ENCODE measurements at places on chromosomes 5 and 9.

GRCh38 chr5:173535976-173536639 is 80.3 kb downstream of the BOD1 start:
- no peak for DNase-seq

- no peak for DNase-seq
Observed at GRCh38 chr9:136821826-136822544, 14.2 kb downstream of the RABL6 start.

- DNase-seq = no peak
Observed at GRCh38 chr9:106616026-106616425, 246.9 kb upstream of the ZNF462 start.

DNA sequence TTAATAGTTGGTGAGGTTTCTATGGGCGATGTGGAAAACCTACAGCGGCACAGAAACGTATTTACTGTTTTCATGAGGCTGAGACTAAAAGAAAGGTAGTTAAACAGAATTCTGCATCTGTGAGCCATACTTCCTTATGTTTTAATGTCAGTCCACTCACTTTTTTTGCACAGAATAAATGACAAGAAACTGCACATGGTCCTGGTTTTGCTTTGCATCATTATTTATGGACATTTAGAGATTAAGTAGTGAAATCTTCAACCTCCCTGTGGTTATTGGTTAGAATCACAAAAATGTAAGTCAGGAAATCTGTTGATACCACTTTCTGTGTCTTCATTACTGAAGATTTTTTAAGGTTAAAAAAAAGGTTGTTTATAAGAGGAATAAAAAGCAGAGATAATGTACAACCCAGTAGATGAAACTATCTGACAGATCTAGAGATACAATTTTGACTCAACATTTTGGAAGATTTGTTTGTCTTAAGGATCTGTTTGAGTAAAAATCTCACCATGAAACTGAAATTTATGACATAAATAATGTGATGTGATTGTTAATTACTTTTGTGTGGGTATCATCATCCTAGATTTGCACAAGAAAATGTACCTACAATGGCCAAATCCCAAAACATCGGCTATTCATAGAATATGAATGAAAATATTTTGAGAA is 2.4 kb downstream of the PRR16 start:
- no peak for DNase-seq

DNA sequence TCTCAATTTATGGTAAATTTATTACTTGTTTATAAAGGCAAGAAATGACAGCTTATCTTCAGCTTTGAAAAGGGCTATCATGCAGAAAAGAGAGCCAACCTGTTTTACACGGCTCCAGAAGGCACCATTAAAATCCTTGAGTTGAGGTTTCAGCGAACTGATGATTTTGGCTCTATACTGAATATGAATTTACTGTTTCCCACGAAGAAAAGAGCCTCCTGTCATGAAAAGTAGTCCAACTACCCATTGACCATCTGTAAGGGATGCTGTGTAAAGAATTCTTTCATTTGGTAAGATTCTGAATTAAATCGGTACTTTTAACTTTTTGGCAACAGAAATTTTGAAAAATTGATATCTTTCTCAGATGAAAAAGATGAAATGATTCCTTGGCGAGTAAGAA is 657.6 kb upstream of the ZNF608 start:
- no peak for DNase-seq

DNA sequence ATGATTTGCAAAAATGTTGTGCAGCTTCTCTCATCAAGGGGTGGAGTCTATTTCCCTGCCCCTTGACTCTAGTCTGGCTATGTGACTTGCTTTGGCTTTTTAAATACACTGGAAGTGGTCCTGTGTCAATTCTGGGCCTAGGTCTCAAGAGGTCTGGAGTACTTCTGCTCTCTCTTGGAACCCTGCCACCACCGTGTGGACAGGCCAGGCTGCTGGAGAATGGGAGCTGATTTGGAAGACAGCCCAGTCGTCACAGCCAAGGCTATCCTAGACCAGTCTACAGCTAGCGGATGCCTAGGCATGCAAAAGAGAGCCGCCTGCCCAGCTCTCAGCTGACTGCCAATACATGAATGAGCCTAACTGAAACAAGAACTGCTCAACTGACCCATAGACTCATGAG is 56.7 kb upstream of the CLINT1 start:
- peak; percentile 25 for DNase-seq

DNA sequence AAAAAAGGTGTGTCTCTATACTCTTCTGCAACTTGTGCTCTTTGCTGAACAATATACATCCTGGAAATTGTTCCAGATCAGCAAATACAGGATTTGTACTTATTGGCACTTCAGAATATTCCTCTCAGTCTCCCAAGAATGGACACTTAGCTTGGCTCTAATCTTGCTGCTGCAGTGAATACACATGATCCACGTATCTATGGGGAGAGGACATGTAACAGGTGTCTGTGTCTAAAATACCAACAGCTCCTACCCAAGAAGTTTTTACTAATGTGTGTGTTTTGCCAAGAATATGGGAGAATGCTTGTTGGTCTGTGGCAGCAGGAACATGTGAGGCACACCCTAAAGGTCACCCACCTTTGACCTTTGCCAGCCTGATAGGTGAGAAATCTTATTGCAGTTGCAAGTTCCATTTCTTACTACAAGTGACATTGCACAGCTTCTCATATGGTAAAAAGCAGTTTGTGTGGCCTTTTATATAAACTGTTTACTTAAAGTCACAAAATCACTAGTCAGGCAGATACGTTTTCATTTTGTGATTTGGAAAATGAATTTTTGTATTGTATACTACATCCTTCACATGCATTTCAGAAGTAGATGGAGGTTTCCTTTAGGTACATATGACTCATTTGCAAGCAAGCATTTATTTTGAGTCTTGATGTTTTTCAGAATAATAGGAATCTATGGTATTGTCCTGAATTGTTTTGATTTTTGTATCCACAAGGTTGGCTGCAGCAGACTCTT is 35.8 kb downstream of the PHF2 start:
- no peak for DNase-seq

- DNase-seq = no peak
Observed at GRCh38 chr9:37217161-37217560, 96.8 kb downstream of the ZCCHC7 start.

DNA sequence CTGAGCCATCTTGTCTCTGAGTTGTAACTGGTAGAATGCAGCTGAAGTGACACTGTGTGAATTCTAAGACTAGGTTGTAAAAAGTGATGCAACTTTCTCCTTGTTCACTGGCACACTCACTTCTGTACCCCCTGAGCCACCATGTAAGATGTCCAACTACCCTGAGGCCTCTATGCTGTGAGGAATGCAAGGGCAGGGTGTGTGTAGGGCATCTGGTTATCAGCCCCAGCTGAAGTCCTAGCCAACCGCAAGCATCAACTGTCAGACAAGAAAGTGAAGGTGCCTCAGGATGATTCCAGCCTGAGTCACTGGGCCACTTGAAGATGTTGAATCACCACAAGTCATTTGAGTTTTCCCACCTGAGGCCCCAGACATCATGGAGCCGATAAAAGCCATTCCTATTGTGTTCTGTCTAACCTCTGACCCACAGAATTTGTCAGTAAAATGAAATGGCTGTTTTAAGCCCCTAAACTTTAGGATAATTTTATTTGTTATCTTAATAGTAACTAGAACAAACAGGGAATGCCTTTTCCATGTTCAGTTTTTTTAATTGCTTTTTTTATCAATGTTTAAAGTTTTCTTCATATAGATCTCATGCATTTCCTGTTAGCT is 18.7 kb upstream of the RHOBTB3 start:
- peak; percentile 19 for DNase-seq

DNA sequence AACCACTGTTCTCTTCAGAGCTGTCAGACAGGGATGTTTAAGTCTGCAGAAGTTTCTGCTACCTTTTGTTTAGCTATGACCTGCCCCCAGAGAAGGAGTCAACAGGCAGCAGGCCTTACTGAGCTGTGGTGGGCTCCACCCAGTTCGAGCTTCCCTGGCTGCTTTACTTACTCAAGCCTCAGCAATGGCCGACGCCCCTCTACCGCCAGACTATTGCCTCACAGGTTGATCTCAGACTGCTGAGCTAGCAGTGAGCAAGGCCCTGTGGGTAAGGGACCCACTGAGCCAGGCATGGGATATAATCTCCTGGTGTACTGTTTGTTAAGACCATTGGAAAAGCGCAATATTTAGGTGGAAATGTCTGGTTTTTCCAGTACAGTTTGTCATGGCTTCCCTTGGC is 229.6 kb downstream of the TMEM167A start:
- DNase-seq = no peak

DNA sequence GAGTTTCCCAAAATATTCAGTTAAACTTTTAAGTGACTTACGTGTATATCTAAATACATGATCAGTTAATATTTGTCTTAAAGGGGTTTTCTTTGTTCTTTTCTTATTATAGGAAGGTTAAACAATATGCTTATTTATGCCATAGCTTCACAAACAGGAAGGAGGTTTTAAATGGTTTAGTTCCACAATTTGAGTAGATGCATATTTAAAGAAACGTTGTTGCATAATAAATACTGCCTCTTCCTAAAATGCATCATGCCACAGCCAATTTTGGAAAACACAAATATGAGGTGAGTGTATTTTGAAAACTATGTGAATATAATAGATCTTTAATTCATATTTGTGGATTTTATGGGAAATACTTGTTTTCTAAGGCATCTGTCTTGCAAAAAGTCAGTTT is 2.5 kb upstream of the ADRB2 start:
- DNase-seq = no peak

DNA sequence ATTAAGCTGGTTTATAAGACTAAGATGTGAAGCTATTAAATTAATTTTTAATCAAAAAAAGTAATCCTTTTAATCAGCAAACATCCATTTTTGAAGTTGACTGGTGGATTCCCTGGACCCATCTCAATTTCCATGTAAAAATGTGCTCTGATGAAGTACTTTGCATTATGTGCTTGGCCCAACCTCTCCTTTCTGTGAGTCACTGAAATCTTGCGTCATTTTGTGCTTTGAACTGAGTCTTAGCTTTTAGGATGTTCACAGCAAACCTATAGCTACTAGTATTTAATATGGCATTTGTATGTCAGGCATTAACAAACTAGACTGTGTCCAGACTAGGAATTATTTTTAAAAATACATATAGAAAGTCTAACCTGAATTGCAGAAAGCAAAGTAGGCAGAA is 55.0 kb upstream of the CDH12 start:
- no peak for DNase-seq

DNA sequence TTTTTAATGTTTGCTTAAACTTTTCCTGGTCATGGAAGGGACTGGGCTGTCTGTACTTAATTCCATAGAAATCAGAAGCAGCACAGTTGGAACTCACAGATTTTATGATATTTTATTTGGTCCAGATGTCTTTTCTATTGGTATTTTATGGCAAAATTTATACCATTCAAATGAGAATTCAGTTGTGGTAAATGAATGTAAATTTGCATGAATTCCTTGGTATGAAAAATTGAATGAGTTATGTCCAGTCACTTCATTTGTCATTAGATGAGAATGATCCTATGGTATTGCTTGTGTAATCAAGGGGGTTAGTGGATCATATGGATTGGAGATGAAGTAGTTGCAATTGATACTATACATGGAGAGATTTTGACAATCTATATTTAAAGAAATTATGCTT is 188.0 kb downstream of the KDM4C start:
- DNase-seq = no peak

DNA sequence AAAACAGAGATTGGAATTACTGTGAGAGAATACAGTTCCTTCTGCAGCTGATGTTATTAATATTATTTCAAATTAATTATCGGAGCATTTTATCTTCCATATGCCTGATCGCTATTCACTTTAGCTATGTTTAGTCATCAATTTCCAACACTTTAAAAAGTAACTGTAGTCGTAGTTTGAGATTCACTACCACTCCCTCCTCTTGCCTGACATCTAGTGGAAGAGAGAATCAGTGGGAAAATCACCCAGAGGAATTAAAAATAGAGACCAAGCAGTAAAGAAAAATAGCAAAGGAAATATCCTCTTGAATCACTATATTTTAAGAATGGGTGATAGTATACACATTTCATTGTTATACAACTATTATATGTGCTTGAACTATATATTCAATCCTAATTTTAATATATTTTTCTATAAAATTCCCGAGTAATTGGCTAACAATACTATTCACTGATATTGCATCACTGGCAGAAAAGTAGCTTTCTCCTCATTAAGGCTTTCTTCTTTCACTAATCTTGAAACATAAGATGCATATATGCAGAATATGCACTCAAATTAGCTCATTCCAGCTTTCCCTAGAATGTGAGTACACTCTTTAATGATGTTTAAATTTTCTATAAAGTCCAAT is 708.7 kb downstream of the CDH9 start:
- peak; percentile 12 for DNase-seq

DNA sequence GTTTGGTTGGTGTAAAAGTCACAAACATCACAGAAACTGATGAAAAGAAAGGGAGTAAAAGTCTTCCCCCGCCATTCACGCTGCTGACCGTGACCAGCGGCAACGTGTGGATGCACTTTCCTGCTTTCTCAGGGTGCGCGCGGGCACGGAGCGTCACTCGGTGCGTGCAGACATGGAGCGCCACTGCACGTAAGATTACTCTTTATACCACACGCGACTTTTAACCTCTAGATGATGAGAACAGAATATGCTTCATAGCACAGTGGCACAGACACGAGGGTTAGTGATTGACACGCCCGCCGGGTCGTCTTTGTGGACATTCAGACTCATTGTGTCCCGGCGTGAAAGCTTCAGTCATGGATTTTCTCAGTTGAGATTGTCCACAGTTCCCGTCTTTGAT is 15.7 kb downstream of the CEP72 start:
- no peak for DNase-seq

DNA sequence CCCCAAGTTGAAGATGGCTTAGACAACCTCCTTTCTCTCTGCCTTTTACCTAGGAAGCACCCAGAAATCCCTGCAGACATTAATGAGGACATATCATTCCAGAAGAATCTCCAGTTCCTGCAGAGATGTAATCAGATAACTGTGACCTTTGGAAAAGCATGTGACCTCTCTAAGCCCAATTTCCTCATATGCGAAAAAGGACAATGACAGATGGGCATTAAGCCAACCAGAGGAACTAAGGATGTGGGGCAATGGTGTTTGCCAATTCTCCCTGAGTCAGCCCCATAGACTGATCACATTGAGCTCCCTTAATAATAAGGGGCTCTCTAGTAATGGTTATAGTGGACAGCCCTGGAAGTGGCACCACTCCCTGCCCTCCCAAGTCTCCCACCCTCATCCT is 10.1 kb upstream of the FOXI1 start:
- no peak for DNase-seq

DNA sequence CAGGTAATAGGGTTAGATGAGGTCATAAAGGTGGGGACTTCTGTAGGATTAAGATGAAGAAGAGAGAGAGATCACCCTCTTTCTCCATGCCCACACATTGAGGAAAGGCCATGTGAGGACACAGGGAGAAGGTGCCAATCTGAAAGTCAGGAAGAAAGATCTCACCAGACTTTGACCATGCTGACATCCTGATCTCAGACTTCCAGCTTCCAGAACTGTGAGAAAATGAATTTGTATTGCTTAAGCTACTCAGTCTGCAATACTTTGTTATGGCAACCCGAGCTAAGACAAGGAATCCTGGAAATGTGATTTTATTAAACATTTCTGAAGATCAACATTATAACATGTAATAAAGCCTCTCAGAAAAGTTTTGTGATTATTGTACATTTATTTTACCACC is 3.5 kb upstream of the CSNK1G3 start:
- DNase-seq = no peak

All from NCI-H526 (cell line).